ENCODE measurements at places on chromosomes 1 and 21.

DNA sequence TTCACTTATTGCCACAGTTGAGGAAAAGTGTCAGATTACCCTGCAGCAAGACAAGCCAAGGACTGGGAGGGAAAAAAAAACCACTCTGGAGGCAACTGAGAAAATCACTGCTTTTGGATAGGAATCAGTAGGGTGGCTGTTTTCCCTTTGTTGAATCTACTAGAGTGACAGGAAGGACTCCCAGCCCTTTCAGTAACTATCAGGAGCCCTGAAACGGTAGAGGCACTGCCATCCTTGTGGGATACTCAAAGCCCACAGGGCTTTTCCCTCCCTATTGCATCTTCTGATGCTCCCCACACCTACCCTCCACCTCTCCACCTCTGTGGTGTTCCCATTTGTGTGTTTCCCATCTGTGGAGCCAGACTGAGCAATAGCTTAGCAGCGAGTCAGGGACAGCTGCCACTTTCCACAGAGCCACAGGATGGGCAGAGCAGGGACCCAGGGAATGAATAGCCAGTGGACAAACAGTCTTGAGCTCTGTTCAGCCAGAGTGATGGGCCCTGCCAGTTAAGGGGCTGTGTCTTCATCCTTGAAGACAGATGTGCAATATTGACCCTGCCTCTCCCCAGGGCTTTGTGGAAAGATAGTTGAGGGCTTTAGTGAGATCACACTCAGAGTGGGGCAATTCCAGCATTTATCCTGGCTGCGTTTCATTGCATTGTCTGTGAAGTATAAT, 13.9 kb downstream of the UBIAD1 start:
- DNase-seq, result no peak

DNA sequence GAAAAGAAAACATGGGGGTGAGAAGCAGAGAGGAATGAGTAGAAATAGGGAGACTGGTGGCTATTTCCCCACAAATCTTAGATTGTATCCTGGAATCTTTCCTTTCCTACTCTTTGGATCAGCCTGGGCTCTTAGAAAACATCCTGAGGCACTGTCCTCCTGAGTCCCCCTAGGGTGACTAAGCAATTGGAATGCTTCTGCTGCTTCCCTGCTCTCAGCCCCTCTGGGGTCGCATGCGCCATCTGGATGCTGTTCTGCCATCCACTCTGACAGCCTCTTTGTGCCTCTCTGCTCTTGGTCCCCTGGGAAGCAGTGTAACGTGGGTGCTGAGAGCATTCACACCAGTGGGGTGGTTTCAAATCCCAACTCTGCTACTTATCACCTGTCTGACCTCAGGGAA, 443.0 kb downstream of the SIPA1L2 start:
- no peak for DNase-seq

DNA sequence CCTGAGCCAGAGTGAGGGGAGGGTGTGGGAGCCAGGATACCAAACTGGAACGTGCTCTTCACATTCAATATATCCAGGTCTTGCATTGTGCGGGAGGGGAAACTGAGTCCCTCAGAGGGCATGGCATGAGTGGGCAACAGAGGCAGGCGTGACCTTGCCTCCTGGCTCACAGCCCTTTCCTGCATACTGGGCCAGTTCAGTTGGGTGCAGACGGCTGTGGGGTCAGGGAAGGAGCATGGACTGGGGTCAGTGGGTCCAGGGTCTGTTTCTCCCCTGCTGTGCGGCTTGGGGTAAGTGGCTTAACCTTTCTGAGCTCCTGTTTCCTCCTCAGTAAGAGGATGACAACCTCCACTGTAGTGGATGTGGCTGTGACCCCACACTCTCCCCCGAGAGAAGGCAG, 16.6 kb downstream of the SERINC2 start:
- peak; percentile 47 for DNase-seq

GRCh38 chr1:166538646-166539045, 300.6 kb upstream of the POGK start:
- DNase-seq, result no peak

DNA sequence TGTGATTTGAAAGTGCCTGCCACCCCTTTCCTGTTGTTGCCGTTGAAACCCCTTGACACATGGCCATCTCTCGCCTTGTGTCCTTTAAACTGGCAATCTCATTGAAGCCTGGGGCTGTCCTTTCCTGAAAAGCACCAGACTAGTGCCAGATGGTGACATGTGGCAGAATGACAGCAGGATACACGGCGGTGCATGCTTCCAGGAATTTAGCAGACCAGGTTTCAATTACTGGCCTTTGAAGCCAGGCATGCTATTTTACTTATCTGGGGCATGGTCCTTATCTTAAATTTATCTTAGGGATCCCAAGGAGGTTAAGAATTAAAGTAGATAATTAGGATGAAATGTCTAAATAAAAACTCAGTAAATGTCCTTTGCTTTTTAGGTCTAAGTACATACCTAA, 15.2 kb downstream of the PLPPR4 start:
- DNase-seq, result no peak

DNA sequence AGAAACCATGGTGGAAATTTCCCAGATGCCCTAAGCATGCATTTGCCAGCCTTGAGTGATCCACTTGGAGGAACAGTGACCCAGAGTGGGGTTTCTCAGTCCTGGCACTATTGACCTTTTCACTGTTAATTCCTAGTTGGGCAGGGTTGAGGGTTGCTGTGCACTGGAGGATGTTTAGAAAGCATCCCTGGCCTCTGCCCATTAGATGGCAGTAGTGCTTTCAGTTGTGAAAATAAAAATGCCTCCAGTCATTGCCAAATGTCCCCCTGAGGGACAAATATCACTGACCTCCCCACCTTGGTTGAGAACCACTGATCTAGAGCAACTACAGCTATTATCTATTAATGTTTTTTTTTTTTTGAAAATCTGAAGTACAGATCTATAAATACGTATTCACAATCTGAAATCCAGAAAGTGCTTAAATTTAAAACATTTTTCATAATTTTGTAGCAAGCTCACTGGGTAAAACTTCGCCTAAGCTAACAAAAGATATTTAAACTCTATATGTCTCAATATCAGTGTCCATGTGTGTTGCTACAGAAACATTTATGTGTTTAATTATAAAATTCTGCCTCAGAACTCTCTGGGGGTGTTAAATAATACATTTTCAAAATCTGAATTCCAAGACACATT, 27.3 kb downstream of the F3 start:
- no peak for DNase-seq

DNA sequence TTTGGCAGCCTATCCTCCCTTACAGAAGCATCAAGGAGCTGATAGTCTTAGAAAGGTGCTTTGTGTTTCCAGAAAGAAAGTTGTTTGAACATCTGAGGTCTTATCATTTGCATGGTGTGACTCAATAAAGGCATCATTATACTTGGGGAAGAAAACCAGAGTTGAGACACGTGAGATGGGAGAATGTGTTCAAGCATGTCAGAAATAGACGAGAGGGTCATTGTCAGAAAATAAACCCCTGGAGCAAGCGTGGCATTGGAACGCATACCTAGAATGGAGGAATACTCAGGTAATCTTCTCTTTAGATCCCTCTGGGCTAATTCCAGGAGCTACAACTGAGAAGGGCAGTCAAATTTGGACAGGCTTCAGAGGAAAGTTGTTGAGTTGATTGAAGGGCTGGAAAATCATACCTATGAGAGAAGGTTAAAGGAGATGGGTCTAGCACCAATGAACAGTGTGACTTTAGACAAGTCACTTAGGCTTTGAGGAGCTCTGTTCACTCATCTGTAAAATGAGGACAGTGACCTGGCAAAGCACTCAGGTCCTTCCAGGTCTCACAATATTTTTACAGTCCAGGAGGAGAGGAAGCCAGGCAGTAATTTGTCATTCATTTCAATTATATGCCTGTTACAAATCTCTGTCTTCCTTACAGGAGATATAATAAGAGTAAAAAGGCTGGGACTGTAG, 101.3 kb upstream of the C1orf21 start:
- DNase-seq, result no peak
